ENCODE measurements at places on chromosomes 3 and 15. TPM values are rescaled to one million over a fixed set of nuclear protein-coding genes. Genes with fewer than 3 reads are reported as not detected.

NANOGP8 gene
- total RNA-seq: not detected

C3orf85 gene
- not detected for total RNA-seq

ZPLD1 gene
- not detected for total RNA-seq

C3orf20 gene
- 1.6 TPM for total RNA-seq

ROPN1 gene
- not detected for total RNA-seq

CLEC3B gene
- not detected for total RNA-seq

PP2D1 gene
- not detected for total RNA-seq

DNA sequence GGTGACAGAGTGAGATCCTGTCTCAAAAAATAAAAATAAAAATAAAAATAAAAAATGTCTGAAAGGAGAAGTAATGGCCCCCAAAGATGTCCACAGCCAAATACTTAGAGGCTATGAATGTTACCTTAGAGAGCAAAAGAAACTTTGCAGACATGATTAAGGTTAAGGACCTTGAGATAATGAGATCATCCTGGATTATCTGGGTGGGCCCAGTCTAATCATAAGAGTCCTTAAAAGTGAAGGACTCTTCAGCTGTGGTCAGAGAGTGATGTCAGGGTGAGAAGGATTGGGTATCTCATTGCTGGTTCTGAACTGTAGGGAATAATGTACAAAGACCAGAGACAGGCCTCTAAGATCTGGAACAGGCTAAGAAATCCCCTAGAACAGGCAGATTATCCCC is 84.9 kb upstream of the POU1F1 start:
- no peak overlapping the region for H3K27ac ChIP-seq
- H3K4me3 ChIP-seq: no peak overlapping the region
- no peaks in the 10 kb centered on the region for H3K4me1 ChIP-seq
- H3K27me3 ChIP-seq: no peaks in the 10 kb centered on the region
- DNase-seq: no peak

DNA sequence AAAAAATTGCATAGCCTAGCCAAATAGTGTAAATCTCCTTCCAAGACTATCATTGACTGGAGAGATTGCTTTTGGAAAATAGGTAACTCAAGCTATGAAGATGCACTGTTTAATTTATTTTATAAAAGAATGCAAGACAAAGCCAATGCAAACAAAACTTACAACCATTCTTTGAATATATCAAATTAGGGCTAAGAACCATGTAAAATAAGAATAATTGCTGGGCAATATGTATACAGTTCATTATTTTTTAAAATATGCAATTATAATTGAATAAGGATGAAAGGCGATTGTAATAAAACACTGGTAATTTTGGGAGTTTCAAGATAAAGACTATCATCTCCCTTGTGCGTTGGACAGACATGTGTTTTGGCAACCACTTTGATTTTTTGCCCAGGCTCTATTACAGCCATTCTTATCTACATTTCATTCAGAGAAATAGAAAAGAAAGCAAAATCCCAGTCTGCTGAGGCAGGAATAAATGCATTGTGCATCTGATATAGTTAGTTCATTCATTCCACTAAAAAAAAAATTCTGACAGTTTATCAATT is 242.3 kb upstream of the ROBO1 start:
- no peaks in the 10 kb centered on the region for H3K36me3 ChIP-seq
- DNase-seq: no peak
- H3K4me1 ChIP-seq: no peaks in the 10 kb centered on the region
- no peaks in the 10 kb centered on the region for H3K27me3 ChIP-seq

- H3K4me3 ChIP-seq: peak overlapping the region; percentile 79
- H3K27ac ChIP-seq: peak overlapping the region; percentile 90
- DNase-seq: no peak
- H3K36me3 ChIP-seq: peaks cover 4% of the 10 kb centered on the region
These were observed 1.5 kb downstream of the PBRM1 start for GRCh38 chr3:52684184-52684583.

GRCh38 chr3:111314181-111314873 is 227.7 kb upstream of the CD96 start:
- H3K4me3 ChIP-seq: no peak overlapping the region
- no peaks in the 10 kb centered on the region for H3K36me3 ChIP-seq
- no peaks in the 10 kb centered on the region for H3K27me3 ChIP-seq
- no peak overlapping the region for H3K27ac ChIP-seq
- H3K4me1 ChIP-seq: no peaks in the 10 kb centered on the region

- H3K36me3 ChIP-seq: no peaks in the 10 kb centered on the region
- no peak overlapping the region for H3K4me3 ChIP-seq
- H3K4me1 ChIP-seq: no peaks in the 10 kb centered on the region
- H3K27me3 ChIP-seq: no peaks in the 10 kb centered on the region
- H3K27ac ChIP-seq: no peak overlapping the region
These were observed 24.2 kb upstream of the SLC41A3 start for GRCh38 chr3:126107957-126108675.

DNA sequence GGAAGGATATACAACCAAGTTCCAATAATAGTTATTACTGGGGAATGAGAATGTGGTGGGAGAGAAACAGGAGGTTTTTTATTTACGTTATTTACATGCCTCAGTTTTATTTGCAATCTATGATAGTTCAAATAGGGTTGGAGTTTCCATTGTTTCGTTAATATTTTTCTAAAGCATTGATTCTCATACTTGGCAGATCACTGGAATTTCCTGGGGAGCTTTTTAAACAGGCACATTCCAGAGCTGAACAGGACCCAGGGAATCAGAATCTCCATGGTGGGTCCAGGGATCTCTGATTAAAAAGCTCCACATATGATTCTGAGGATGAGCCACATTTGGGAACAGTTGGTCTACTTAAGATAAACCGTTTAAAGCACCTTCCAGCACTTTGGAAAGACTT is 123.9 kb downstream of the IL20RB start:
- no peaks in the 10 kb centered on the region for H3K27me3 ChIP-seq
- no peak overlapping the region for H3K4me3 ChIP-seq
- no peaks in the 10 kb centered on the region for H3K36me3 ChIP-seq
- DNase-seq: no peak
- H3K27ac ChIP-seq: no peak overlapping the region

DNA sequence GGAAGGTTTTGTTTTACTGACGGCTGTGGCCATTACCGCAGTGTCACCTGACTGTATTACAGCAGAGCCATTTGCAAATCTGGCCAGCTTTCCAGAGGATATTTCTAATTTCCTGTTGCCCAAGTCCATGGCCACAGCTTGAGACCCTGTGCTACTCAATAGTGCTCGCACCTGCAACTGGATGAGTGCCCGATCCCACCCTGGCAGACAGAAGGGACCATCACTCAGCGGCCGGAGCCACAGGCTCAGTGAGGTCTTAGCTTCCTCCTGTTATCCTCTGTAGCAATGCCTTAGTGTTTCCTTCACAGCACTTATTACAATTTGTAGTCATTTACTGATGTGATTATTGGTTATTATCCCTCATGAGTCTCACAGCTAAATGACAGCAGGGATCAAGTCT is 184.8 kb downstream of the LRRN1 start:
- DNase-seq: no peak
- no peak overlapping the region for H3K27ac ChIP-seq
- H3K4me1 ChIP-seq: no peaks in the 10 kb centered on the region
- H3K27me3 ChIP-seq: no peaks in the 10 kb centered on the region

DNA sequence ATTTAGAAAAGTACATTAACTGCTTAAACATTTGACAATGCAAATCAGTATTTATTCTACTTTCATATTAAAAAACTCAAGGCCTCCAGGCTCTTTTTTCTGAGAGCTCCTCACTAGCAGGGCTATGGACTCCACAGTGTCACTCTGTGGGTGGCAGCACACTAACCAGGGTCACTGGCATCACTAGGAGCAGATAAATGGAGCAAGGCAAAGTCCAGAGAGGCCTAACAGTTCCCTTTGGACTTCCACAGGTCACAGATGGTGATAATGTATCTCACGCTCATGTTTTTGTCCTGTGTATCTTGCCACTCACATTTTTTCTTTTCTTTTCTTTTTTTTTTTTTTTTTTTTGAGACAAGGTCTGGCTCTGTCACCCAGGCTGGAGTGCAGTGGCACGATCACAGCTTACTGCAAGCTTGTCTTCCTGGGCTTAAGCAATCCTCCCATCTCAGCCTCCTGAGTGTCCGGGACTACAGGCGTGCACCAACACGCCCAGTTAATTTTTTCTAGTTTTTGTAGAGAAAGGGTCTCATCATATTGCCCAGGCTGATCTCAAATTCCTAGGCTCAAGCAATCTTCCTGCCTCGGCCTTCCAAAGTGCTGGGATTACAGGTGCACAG is 7.8 kb downstream of the SPG21 start:
- no peak overlapping the region for H3K27ac ChIP-seq
- peaks cover 7% of the 10 kb centered on the region for H3K4me1 ChIP-seq
- no peak overlapping the region for H3K4me3 ChIP-seq
- no peak for DNase-seq
- H3K27me3 ChIP-seq: no peaks in the 10 kb centered on the region
- no peaks in the 10 kb centered on the region for H3K36me3 ChIP-seq

- no peak overlapping the region for H3K4me3 ChIP-seq
- no peaks in the 10 kb centered on the region for H3K27me3 ChIP-seq
- peaks cover 27% of the 10 kb centered on the region for H3K4me1 ChIP-seq
- H3K36me3 ChIP-seq: no peaks in the 10 kb centered on the region
- no peak for DNase-seq
These were observed 24.2 kb downstream of the NPTN start for GRCh38 chr15:73608941-73609340.

DNA sequence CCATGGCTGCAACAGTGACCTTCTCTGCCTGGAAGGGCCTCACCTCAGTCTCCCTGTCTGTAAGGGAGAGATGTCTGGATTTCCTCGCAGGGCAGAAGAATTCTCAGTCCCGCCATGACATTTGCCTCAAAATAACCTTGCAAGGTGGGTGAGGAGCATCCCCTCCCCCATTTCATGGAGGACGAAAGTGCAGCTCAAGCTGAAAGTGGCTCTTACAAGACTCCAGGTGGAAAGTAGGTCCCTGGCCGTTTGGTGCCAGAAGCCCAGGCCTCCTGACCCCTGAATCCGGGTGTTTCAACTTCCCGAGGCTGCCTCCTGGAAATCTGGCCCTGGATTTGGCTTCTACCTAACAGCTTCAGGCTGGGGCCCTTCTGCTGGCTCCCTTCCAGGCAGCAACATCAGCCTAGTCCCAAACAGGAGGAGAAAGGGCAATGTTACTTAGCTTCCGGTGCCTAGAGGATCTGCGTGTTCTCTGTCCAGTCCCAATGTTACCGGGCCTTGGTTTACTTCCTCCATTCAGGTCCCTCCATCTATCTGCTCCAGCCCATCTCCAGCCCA is 769 bp upstream of the CSPG4 start:
- no peaks in the 10 kb centered on the region for H3K36me3 ChIP-seq
- no peak for DNase-seq

DNA sequence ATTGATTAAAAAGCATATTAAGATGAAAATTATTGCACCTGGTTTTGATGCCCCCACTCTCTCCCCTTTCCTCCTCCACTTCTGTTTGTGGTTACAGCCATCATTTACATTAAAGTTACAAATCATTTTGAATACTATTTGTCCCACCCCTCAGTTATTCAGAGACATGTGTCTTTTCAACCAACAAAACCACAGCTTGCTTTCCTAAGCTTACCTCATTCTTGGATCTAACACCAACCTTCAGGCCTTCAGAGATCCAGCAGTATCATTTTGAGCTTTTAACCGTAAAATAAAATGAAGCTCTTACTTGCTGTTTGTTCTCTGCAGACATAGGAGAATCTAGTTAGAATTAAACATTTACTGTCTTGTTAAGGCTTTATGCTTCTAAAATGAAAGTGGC is 4.7 kb downstream of the PXYLP1 start:
- no peak overlapping the region for H3K4me3 ChIP-seq
- peaks cover 2% of the 10 kb centered on the region for H3K27me3 ChIP-seq
- H3K27ac ChIP-seq: no peak overlapping the region
- DNase-seq: no peak
- H3K4me1 ChIP-seq: no peaks in the 10 kb centered on the region

DNA sequence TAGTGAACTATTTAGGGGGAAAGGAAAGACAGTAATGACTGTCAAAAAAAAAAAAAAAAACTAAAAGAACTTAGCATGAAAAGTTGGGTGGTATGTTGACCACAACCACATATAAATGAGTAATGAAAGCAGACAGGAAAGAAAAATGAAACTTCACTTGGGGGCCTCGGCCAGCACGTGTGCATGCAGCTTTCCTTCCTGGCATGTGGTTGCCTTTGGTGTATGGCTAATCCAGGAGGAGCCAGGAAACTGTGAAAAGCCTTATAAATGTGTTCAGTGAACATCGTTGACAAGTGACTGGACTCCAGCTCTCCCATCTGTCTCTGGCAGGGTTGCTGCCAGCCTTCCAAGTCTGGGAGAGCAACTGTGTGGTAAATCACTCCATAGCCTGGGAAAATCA is 195.1 kb downstream of the DTWD1 start:
- no peaks in the 10 kb centered on the region for H3K27me3 ChIP-seq
- H3K36me3 ChIP-seq: no peaks in the 10 kb centered on the region
- DNase-seq: peak; percentile 1
- no peaks in the 10 kb centered on the region for H3K4me1 ChIP-seq
- no peak overlapping the region for H3K27ac ChIP-seq

- no peaks in the 10 kb centered on the region for H3K36me3 ChIP-seq
- no peak for DNase-seq
- H3K27me3 ChIP-seq: no peaks in the 10 kb centered on the region
- H3K27ac ChIP-seq: no peak overlapping the region
- H3K4me1 ChIP-seq: no peaks in the 10 kb centered on the region
- H3K4me3 ChIP-seq: no peak overlapping the region
These were observed 42.1 kb upstream of the FGF7 start for GRCh38 chr15:49380912-49381311.

- H3K36me3 ChIP-seq: no peaks in the 10 kb centered on the region
- H3K4me1 ChIP-seq: peaks cover 68% of the 10 kb centered on the region
- no peak for DNase-seq
These were observed 89.0 kb downstream of the PPCDC start for GRCh38 chr15:75112278-75112847.

DNA sequence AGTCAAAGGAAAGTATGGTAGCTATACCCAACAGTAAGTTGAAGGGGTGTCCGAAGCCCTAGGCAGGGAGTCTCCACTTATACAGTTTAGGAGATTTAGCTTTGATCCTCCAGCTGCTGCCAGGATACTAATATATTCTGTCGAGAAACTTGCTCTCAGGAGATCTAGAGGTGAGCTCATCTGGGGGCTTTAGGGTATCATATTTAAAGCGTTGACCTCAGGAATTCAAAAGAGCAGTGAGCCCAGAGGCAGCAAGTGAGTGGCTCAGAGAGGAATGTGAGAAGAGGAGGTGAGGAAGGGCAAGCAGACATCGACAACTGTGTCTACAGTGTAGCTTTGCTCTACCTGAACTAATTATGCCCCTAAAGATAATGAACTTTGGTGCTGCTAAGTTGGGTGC is 245.1 kb upstream of the LRTM1 start:
- no peak overlapping the region for H3K27ac ChIP-seq
- H3K4me3 ChIP-seq: no peak overlapping the region
- DNase-seq: no peak
- no peaks in the 10 kb centered on the region for H3K4me1 ChIP-seq
- 0 out of 2 replicates have a peak, but pooled peaks cover 2% of the 10 kb centered on the region for H3K27me3 ChIP-seq
- H3K36me3 ChIP-seq: no peaks in the 10 kb centered on the region

Data from GM12878 (cell line).